Fibroblast of villous mesenchyme (primary cell): ENCODE measurements at places on chromosomes 3 and 15.

- DNase-seq: no peak
Measured at GRCh38 chr3:133246119-133246518, 153.7 kb upstream of the BFSP2 start.

- DNase-seq: no peak
Measured at GRCh38 chr3:56918111-56918568, 116.4 kb upstream of the ARHGEF3 start.

DNA sequence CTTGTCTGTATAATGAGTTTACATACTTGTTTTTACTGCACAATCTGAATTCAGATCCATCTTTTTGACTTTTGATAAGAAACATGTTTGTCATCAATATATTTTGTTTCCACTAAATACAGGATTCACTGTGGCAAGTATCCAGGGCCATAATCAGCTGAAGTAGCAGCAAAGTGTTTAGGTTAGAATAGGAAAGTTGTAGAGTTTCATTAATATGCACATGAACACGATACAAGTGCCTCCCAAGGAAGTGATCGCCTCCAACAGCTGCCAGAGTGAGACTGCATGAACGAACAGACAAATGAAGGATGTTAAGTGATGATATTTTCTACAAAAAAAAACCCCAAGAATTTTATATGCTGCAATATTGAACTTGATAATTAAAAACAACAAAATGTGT is 204.3 kb downstream of the TBL1XR1 start:
- DNase-seq: no peak

GRCh38 chr3:71142441-71143161 is 440.9 kb downstream of the FOXP1 start:
- no peak for DNase-seq

DNA sequence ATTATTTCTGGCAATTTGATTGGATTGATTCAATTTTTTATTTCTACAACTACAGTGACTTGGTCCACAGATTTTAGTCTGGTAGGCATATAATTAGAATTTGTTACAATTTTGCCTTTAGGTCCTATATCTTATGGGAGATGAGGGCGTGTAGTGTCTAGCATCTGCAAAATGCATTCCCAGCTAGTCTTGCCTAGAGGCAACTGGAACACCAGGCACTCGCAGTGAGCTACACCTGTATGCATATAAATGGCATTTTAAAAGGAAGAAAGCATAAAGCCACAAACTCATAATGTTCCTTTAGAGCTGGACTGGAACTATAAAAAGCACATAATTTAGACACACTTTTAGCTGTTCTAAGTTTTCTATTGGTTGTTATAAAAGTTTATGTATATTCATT is 17.9 kb upstream of the SPPL2A start:
- no peak for DNase-seq

DNA sequence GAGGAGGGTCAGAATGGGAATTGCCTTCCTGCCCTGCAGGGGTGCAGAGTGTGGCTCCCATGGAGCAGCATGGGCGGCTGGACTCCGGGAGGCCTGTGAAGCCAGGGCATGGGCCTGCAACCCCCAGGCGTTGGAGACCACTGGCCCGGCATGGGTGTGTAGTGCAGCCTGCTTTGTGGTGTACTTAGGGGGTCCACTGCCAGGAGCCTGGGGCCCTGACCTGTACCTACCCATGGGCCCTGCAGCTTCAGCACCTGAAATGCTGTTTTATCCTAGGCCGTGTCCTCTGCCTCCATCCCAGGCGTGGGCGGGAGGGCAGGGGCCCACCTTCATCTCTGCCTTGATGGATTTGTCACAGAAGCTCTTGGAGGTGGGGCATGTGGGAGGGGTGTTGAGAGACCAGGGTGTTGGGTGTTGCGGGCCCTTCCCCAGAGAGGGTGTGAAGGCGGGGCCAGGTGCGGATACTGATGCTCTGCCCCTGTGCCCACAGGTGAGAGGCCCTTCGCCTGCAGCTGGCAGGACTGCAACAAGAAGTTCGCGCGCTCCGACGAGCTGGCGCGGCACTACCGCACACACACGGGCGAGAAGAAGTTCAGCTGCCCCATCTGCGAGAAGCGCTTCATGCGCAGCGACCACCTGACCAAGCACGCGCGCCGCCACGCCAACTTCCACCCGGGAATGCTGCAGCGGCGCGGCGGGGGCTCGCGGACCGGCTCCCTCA is 45.0 kb downstream of the KLF13 start:
- DNase-seq: no peak

DNA sequence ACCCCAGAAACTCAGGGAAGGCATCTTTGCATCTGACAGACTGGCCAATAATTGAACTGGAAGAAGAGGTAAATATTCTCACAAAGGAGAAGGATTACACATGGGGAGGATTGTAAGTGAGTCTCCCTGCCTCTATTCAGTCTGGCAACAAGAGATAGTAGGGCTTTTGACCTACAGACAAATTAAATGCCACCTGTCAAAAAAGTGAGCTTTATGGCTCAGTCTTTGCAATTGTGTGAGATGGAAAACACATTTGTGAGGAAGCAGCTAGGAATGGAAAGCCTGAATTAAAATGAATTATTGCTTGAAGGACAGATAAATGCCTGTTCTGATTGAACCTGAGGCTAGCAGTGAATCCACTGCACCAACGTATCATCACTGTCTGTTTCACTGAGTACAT is 173.3 kb upstream of the GOLIM4 start:
- DNase-seq: no peak

- peak; percentile 18 for DNase-seq
Measured at GRCh38 chr3:123949641-123950040, 11.4 kb downstream of the CCDC14 start.

DNA sequence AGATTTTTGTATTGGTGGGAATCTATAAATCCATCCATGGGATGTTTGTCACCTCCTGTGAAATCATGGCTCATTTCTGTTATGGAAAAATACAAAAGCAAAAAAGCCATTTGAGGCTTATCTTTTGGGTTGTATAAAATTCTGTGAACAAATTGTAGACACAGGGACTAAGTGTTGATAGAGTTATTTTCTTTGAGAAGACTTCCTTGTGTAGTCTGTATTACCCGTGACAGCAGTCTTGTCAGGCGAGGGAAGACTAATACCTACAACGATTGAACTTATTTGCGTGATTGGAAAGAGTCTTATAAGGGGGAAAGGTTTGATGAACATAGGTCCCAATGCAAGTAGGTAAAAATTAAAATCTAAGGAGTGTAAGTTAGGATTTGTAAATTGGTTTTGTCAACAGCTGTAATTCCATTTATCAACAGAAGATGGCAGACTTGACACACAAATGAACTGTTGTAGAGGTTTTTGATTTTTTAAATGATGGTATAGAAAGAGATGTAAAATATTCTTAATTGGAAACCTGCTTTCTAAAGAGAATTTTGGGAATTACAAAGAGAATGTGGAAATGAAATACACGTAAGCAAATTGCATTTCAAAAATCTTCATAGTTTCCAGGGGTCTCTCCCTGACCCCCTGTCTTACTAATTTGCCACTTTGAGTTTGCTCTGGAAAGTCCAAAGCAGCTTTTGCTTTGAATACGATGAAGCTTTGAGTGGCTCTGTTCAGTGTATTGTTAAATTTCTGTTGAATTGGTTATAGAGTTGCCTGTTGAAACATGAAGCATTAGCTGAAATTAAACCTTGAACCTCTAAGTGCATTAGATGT is 33.2 kb downstream of the SLC25A26 start:
- peak; percentile 59 for DNase-seq

GRCh38 chr3:14375192-14375591 is 27.2 kb upstream of the SLC6A6 start:
- no peak for DNase-seq
